ENCODE measurements at places on chromosomes 13 and 19.

DNA sequence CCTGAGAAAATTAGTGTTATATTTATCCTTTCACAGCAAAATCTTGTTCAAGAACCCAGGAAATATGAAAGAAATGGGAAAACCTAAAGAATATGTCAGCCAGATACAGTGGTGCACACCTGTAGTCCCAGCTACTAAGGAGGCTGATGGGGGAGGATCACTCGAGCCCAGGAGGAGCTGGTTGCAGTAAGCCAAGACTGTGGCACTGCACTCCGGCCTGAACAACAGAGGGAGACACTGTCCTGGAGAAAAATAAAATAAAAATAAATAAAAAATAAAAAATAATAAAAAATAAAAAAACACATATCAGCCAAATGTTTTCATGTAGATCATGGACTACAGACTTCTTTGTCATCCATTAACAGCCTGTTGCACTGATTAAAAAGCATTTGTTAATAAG, 244.8 kb upstream of the KLHL1 start:
- DNase-seq: no peak

DNA sequence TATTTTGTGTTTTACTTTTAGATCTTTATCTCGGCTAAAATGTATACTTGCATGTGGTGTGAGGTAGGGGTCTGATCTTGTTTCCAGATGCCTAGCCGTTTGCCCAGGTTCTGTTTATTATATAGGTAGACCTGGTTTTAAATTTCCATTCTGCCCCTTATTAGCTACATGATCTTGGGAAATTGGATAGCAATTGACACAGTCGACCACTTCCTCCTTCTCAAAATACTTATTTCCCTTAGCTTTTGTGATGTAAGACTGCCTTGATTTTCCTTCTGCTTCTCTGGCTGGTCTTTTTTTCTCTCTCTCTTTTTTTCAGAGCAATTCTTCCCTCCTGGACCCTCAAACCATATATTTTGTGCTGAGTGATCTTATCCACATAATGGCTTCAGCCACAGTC, 3.0 kb upstream of the PGLYRP1 start:
- DNase-seq: no peak

DNA sequence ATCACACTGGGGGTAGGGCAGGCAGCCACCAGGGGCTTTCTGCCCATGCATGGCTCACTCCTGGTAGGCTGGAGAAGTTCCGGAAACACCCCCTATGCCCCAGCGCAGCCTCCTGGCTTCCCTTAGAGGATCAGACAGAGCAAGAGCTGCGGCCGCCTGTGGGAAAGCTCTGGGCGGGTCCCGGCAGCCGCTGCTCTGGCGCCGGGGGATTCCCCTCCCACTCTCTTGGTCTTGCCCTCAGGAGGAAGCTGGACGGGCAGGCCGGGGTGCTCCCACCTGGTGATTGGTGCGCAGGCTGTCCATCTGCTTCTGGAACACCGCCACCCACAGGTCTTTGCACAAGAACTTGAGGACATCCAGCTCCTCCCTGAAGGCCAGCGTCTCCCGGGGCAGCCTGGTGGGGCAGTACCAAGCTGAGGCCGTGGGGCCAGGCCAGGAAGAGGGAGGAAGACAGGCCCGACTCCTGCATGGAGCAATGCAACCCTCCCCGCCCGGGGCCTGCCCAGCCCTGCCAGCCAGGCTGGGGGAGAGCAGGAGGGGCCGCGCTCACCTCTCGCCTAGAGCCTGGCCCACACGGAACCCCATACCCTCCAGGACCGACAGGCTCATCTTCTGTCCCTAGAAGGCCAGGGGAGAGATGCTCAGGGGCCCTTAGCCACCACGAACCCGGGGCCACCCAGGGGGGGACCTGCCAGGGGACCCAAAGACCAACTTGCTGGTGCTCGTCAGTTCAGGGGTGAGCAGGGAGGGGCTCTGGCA, 4.0 kb upstream of the NKPD1 start:
- DNase-seq: no peak

DNA sequence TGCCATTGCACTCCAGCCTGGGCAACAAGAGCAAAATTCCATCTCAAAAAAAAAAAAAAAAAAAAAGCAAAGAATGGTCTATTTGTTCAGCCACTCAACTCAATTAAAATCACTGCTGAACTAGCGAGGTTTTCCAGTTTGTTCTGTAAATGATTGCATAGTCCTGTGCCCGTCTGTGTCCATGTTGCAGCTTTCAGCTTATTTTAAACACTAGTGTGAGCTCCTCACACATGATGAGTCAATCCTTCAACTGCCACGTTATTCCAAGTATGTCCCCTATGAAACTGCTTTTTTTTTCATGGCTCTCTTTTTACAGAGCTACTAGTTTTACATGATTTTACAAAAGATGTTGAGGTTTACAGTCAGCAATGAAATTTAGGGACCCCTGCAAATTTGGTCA, 12.2 kb downstream of the SUGP2 start:
- DNase-seq: no peak

- DNase-seq: no peak
Measured at GRCh38 chr13:68173111-68173510, 943.0 kb upstream of the PCDH9 start.
